Stromal cell of bone marrow (primary cell): ENCODE measurements at places on chromosomes 3 and 15.
A peak's percentile ranks its signal among the peaks of the same experiment; 100 is the strongest.

GRCh38 chr15:56356616-56357015, 8.6 kb upstream of the TEX9 start:
- DNase-seq = peak; percentile 39

DNA sequence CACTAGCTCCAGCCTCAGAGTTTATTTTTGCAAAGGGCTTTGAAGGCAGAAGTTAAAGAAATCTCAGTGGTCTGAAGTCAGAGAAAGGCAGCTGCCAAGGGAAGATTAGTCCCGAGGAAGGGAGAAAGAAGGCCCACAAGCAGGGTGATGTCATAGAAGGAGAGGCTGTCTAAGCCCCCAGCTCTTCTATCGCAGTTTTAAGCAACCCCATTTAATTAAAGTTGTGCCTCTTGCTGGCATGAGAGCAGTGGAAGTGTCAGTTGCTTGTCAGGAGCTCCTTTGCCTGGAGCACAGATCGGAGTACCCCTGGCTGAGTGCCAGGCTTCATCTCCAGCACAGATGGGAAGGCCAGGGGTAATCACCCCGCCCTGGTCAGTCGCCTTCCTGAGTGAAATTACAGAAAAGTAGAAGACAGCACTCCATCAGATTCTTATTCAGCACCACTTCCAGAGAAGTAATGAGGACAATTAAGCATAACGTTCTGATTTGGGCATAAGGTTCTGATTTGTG, 530.7 kb downstream of the EPHB1 start:
- no peak for DNase-seq

- DNase-seq = no peak
Observed at GRCh38 chr15:62953021-62953420, 89.5 kb upstream of the TPM1 start.

DNA sequence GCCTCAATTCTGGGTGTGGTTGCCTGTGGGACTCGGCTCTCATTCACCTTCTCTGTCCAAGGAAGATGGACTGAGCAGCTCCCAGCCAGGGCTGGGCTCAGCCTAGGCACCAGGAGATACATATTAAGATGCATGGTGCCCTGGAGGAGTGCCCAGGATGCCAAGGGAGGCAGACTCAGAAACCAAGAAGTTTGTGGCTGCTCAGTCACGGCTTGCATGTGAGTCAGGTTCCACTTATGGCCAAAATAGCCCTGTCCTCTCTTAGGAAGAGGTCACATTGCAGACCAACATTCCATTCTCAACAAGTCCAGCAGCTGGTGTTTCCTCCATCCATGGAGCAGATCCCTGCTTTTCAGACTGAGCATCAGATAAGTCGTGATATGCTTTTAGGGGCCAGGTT, 21.8 kb downstream of the CDCP1 start:
- peak; percentile 88 for DNase-seq

DNA sequence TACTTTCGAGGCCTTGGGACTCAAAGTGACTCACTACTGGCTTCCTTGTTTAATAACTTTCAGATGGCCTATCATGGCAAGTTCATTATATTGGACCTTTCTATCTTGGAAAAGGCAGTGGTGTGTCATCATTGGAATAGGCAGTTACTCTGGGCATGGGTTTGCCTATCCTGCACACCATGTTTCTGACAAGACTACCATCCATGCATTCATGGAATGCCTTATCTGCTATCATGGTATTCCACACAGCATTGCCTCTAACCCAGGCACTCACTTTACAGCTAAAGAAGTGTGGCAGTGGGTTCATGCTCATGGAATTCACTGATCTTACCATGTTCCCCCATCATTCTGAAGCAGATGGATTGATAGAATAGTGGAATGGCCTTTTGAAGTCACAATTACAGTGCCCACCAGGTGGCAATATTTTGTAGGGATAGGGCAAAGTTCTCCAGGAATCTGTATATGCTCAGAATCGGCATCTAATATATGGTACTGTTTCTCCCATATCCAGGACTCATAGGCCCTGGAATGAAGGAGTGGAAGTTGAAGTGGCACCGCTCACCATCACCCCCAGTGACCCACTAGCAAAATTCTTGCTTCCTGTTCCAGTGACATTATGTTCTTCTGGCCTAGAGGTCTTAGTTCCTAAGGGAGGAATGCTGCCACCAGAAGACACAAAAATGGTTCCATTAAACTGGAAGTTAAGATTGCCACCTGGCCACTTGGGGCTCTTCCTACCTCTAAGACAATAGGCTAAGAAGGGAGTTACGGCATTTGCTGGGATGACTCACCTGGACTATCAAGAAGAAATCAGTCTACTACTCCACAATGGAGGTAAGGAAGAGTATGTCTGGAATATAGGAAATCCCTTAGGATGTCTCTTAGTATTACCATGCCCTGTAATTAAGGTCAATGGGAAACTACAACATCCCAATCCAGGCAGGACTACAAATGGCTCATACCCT, 1161.4 kb downstream of the SI start:
- no peak for DNase-seq
